ENCODE measurements at places on chromosomes 2 and 18.

DNA sequence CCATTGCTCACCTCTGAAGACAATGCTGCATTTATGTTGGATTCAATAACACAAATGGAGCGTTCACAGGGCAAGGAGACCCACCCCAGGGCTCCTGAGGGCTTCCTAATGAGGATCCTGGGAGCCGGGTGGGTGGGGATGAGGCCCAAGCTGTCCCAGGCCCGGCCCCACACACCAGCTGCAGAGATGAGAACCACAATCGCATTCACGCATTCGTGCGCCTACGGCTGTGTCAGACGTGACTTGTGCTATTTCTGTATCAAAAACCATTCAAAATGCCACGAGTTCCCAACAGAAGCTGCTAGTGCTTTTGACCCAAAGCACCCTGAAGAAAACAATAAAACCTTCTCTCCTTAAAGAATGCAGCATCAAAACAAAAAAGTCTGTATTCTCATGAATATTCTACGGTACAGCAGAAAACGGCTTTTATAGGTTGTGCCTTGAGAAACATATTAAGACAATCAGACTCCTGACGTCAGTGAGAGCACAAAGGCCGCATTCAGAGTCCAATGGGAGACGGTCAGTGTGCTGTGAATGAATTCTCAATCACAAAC, 205.4 kb downstream of the HDAC4 start:
- DNase-seq, result no peak

DNA sequence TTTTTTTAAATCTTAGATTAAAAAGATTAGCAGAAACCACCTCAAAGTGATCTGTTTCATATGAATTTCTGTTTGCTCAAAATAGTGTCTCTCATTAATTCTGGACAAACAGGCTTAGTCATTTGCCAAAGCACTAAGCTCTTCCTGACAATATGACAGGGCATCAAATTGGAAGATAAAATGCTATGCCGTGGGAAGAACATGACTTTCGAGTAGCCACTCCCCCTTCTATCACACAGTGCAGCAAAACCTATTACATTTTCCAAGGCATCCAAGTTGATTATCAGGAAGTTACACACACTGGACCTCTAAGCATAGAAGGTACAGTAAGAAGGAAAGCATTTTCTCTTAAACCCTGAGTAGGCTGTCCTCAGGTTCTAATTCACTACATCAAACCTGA, 89.5 kb downstream of the STK39 start:
- no peak for DNase-seq

DNA sequence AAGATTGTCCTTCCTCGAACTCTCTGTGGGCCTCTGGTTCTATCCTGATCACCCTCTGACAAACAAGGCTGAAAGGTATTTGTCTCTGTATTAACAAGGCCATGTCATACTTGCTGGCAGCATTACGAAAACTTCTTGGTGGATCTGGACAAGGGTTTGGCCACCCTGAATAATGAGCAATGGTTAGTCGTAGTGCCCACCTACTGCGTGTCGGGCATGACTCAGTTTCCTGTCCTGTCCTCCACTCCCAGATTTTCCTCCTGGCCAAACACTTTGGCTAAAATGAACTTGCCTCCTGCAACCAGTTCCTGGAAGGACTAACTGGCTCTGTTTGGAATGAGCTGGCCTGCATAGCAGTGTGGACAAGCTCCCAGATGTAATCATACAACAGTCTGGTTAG, 198.5 kb upstream of the SMIM21 start:
- no peak for DNase-seq

- DNase-seq, result no peak
Measured at GRCh38 chr2:440403-440740, 152.5 kb upstream of the ALKAL2 start.

- DNase-seq, result no peak
Measured at GRCh38 chr2:111041398-111042202, 79.1 kb upstream of the BCL2L11 start.

Measured in activated T-helper 2 cell treated with anti-CD3 and anti-CD28 coated beads, Interferon-gamma antibody, Interleukin-2, Interleukin-4, amounts not matched to agents 10 μg/mL and 5 μg/mL and 100 μg/mL, durations not matched to agents 14 hours and 24 hours and 36 hours (primary cell).